Thoracic aorta endothelial cell (primary cell): ENCODE measurements at places on chromosomes 6 and 20. TPM values are rescaled to one million over a fixed set of nuclear protein-coding genes. Genes with fewer than 3 reads are reported as not detected.

Gene GINS1
- 27.7 and 33.9 TPM in 2 replicates for total RNA-seq

Gene GUCA1A
- not detected in 2 replicates for total RNA-seq

Gene CD93
- 323 and 495 TPM in 2 replicates for total RNA-seq

Gene TNFAIP3
- 3.9 and 4.5 TPM in 2 replicates for total RNA-seq

Gene RNF217
- 29.0 and 36.6 TPM in 2 replicates for total RNA-seq

Gene CBLN4
- total RNA-seq, result not detected in 2 replicates

Gene CFB
- 1.3 TPM in 2 replicates for total RNA-seq

Gene TREML1
- total RNA-seq, result not detected in 2 replicates

Gene TINAG
- not detected in 2 replicates for total RNA-seq

Gene RIPOR3
- total RNA-seq, result not detected in 2 replicates

Gene NHLRC1
- total RNA-seq, result 1.2 and 2.3 TPM in 2 replicates

Gene RSPH9
- total RNA-seq, result 0.14 and 0.27 TPM in 2 replicates

Gene VGLL2
- not detected in 2 replicates for total RNA-seq

Gene C20orf141
- total RNA-seq, result not detected in 2 replicates

Gene ABHD16A
- total RNA-seq, result 26.7 and 30.5 TPM in 2 replicates

Gene LGSN
- under 0.01 TPM in 1 of 2 replicates, not detected in the other for total RNA-seq

Gene REM1
- 0.13 and 0.14 TPM in 2 replicates for total RNA-seq

Gene PEDS1
- 35.5 and 50.8 TPM in 2 replicates for total RNA-seq

Gene SLC35F1
- total RNA-seq, result not detected in 2 replicates

Gene LTB
- 0.80 and 1.2 TPM in 2 replicates for total RNA-seq

Gene NOX3
- not detected in 2 replicates for total RNA-seq

Gene PBOV1
- not detected in 2 replicates for total RNA-seq

Gene TAGAP
- total RNA-seq, result not detected in 2 replicates

Gene WFDC10B
- total RNA-seq, result not detected in 2 replicates

Gene HLA-F
- total RNA-seq, result 2.9 and 4.5 TPM in 2 replicates

Gene FGD2
- total RNA-seq, result not detected in 2 replicates

Gene BFSP1
- total RNA-seq, result 2.3 and 3.3 TPM in 2 replicates

Gene SIRPB1
- total RNA-seq, result 0.14 and 0.80 TPM in 2 replicates

Gene SYCP2L
- not detected in 2 replicates for total RNA-seq

Gene PGC
- total RNA-seq, result not detected in 2 replicates

Gene LY6G6C
- not detected in 2 replicates for total RNA-seq

Gene SIRPD
- not detected in 2 replicates for total RNA-seq

Gene ASIP
- total RNA-seq, result not detected in 2 replicates

Gene CST7
- not detected in 2 replicates for total RNA-seq

Gene SYCP2
- 0.50 and 0.80 TPM in 2 replicates for total RNA-seq

Gene RIMS4
- not detected in 2 replicates for total RNA-seq

Gene GNAS
- 454 and 494 TPM in 2 replicates for total RNA-seq

Gene METTL24
- total RNA-seq, result not detected in 2 replicates

Gene ENPP1
- total RNA-seq, result 5.2 and 8.1 TPM in 2 replicates

Gene GGTLC1
- not detected in 2 replicates for total RNA-seq

Gene TP53TG5
- total RNA-seq, result not detected in 2 replicates

Gene TPD52L1
- total RNA-seq, result 4.3 and 4.7 TPM in 2 replicates

Gene NR2E1
- not detected in 2 replicates for total RNA-seq

Gene MMP24
- total RNA-seq, result 0.27 and 0.36 TPM in 2 replicates

Gene CTAGE9
- total RNA-seq, result not detected in 2 replicates

Gene MLN
- not detected in 2 replicates for total RNA-seq

Gene SLC17A3
- not detected in 2 replicates for total RNA-seq

Gene FLOT1
- total RNA-seq, result 63.7 and 71.4 TPM in 2 replicates

Gene PSMA7
- total RNA-seq, result 368 and 398 TPM in 2 replicates

Gene GSTA1
- total RNA-seq, result not detected in 2 replicates

Gene TRAM2
- 97.6 and 101 TPM in 2 replicates for total RNA-seq

Gene ADGRF5
- total RNA-seq, result 2.0 and 13.2 TPM in 2 replicates

Gene ULBP3
- 19.4 and 24.5 TPM in 2 replicates for total RNA-seq
